ENCODE measurements at places on chromosomes 12 and 14.
A peak's percentile ranks its signal among the peaks of the same experiment; 100 is the strongest.

DNA sequence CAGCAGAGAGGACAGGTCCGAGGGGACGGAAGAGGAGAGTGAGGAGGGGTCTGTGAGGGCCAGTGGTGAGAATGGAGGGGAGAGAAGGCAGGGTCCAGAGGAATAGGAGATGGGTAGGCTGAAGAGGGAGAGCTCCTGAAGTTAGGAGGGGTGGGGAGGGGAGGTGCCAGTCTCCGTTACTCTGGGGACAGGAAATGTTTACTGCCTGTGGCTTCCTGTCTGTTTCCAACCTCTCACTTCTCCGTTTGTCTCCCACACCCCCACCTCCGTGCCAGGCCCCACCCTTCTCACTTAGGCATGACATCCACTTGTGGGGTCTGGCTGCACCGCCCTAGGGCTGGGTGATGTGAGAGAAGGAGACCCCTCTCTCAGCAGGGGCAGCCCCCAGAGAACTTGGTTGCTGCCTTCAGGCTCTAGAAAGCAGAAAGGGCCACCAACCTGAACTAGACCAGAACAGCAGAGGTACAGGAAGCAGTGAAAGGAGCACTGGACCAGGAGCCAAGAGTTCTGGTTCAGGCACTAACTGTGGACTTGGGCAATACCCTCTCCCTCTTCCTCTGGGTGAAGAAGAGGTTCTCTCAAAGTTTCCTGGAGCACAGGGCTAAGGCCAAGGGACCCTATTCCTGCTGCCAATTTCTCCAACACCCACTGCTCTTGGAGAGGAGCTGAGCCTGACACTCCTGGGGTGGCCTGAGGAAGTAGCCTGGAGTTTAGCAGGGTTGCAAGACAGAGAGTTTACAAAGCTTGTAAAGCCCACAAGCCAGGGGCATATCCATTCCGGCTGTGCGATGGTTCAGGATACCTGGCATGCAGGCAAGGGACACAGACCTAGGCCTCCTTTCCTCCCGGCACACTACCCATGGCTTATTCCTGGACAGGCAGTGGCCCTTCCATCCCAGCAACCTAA lies 5.5 kb downstream of the ITGA5 start:
- peak; percentile 79 for DNase-seq

DNA sequence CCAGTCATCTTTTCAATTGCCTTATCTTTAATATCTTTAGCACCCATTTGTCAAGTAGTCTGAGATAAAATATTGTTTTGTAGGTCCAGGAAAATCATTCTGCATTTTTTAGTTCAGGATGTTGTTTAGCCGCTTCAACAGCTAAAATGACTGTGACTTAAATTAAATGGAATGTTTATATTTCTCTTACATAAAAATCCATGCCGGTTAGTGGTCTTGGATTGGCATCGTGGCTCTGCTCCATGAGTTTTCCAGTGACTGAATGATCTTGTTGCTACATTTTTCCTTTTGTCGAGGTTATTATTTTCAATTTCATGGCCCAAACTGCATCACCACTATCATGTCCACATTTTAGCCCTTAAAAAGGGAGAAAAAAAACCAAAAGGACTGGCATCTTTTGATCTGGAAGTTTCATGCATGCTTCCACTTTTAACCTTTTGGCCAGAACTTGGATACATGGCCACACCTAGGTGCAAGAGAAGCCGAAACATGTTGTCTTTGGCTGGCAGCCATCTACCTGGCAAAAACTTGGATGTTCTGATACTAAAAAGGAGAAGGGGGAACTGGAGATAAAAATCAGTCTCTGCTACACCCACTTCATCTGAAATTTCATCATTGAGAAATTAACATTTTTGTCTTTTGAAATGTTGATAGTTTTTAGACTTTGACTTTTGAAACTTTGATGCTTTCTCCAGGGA lies 142.4 kb downstream of the OTOGL start:
- DNase-seq, result no peak

DNA sequence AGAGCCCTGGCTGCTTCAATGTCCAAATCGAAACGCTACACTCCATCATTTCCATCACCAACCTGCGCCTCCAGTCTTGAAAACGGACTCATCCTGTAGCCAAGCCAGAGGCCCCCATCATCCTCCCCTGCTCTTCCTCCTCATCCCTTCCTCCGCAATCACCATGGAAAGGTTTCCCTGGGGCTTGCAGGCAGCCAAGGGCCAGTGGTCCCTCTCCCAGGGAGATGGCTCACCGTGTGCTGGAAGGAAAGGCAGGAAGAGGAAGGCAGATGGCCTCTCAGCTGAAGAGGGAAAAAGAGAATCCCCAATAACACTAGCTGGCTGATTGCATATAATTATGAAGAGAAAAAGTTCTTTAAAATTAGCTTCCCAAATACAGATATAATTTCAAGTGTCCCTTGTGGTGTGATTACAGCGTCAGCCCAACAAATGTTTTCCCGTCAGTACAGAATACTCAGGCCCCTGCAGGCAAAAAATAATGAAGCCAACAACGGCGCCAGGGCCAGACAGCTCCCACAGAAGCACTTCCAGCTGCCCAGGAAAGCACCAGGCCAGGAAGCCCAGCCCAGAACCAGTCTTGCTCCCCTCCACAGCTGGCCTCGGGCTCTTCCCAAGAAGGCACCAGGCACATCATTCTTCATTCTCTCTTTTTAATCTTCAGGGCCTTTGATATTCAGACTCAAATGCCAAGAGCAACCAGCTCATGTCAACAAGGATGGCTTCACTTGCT lies 24.7 kb downstream of the ITPK1 start:
- DNase-seq, result no peak

GRCh38 chr14:104096751-104097700 lies 11.5 kb downstream of the ASPG start:
- DNase-seq, result no peak

- DNase-seq, result no peak
Measured at GRCh38 chr12:114476159-114476558, 70.2 kb upstream of the TBX5 start.

Measured in natural killer cell treated with Interleukin-12 subunit alpha and Interleukin-12 subunit beta and Interleukin-15 and Interleukin-18, amount 100 ng/mL, for 72 hours (primary cell).